ENCODE measurements at places on chromosomes 6 and 20.
A peak's percentile ranks its signal among the peaks of the same experiment; 100 is the strongest.

DNA sequence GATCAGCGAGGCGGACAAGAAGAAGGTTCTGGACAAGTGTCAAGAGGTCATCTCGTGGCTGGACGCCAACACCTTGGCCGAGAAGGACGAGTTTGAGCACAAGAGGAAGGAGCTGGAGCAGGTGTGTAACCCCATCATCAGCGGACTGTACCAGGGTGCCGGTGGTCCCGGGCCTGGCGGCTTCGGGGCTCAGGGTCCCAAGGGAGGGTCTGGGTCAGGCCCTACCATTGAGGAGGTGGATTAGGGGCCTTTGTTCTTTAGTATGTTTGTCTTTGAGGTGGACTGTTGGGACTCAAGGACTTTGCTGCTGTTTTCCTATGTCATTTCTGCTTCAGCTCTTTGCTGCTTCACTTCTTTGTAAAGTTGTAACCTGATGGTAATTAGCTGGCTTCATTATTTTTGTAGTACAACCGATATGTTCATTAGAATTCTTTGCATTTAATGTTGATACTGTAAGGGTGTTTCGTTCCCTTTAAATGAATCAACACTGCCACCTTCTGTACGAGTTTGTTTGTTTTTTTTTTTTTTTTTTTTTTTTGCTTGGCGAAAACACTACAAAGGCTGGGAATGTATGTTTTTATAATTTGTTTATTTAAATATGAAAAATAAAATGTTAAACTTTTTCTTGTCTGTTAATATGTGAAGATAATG, 2.2 kb downstream of the HSPA1B start:
- no peak for DNase-seq

DNA sequence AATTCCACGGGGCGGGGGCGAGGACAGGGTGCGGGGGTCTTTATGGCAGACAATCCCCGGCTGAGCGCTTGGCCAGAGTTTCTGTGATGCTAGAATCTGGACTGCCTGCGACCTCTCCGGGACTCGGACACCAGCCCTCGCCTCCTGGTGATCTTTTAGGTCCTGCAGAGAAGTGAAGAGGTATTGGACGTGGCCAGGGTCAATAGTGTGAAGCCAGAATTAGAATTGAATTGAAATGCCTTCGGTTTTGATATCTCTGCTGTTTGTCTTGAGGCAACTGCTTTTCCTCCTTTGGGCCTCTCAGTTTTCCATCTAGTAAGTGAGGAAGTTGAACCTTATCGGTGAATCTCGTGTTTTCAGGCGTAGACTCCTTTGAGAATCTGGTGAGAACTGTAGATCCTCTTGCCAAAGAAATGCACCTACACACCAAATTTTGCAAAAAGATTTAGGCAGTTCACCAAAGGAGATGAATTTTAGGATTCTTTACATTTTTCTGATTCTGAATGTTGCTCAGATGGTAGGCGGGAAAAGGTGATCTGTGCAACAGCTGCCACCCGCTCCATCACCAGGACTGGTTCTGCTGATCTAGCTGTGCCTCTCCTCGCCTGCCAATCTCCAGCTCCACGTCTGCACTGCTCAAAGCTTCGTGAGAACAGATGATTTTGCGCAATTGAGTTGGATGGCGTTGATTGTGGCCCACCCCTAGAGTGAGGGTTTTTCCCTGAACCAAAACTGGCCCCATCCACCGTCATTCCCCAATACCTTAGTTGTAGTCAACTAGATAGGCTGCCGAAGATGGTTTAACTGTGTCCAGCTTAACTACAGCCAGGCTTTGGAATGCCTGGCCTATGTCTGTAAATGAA, 837 bp upstream of the OSER1 start:
- peak; percentile 4 for DNase-seq

- no peak for DNase-seq
Measured at GRCh38 chr6:169086020-169086419, 167.6 kb downstream of the THBS2 start.

DNA sequence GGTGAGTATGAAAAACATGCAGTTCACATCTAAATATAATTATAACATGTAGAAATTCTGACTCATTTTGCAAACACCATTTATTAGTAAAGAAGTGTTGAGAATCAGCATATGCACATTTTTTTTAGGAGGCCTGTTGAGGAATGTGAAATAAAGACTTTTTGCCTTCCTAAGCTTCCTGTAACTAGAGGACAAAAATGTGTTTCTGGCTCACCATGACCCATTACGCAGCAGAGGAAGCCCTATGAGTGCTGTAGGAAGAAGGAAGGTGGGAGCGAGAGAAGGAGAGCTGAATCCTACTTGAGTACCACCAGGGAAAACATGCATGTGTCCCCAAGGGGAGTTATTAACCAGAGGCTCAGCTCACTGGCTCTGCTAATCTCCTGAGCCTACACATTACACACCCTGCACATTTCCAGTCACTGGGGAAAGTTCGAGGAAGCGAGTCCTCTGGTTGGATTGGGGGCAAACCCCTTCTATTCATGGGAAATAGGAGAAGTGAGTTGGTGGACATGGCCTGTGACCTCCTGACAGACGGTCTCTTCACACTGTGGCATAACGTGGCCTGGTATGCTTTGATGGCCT, 540.5 kb upstream of the JAG1 start:
- no peak for DNase-seq

DNA sequence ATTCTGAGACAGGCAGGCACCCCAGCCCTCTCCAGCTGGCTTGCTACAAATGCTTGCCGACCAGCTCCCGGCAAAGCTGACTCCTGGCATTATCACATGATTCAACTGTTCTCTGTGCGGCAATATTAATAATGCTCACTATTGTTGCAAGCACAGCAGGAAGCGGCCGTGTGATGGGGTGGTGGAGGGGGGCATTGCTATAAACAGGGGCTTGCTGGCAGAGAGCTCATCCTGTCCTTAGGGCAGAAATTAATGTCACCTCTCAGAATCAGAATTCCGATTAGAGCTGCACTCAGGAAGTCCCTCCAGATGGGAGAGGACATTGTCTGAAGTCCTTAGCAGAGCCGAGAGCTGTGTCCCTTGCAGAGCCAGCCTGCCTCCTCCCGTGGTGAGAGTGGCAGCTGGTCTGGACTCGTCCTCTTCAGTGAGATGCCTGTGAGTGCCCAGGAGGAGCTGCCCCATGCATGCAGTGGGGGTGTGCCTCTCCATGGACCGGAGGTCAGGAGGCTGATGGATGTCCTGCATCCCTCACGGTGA, 162.5 kb downstream of the CDH4 start:
- no peak for DNase-seq

DNA sequence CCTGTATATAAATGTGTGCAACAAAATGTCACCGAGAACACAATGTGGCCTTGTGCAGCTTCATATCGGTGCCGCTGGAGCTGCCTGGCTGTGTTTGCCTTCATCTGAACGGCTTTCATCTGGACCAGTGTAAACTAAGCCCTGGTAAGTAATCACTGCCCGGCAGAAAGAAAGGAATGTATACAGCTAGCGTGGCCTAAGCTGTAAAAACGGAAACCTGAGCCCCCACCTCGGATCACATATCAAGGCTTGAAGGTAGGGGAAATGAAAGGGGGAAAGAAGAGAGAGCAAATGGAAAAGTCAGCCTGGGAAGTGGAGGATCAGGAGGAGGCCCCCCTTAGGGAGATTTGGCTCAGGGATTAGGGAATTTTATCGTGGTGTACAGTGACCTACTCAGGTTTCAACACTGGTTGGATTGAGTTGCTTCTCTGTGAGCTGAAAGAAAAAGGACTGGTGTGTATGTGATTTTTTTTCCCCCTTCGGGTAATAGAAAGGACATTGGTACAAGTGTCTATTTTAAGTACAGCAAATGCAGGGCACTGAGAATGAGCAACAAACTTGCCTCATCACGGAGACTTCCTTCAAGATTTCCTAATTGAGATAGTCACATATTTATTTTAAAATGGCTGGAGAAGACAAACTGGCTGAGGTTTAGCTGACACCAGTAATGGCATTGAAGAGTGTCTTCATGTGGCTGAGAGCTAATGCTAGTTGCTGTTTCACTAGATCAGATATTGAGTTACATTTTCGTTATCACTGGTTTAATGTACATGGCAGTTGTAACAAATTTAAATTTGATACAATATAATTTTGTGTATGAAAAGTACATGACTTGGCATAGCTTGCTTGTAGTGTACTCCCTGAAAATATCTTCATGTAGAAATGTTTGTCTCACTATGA, 3.5 kb downstream of the SOBP start:
- no peak for DNase-seq

DNA sequence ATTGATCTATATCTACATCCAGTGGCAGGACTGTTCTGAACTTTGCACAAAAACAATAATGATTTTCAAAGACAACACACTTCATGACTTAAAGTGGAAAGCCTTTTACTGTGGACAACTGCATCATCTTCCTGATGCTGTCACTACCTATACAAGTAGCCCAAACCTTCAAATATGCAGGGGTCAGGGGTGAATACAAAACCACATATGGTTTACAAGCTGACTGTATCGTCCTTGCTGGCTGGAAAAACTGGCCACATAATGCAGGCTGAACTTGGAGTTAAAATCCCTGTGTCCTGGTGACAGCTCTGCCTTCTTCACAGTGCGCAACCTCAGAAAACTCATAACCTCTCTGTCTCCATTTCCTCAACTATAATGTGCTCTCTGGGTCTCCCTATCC, 128.9 kb downstream of the GMDS start:
- DNase-seq, result no peak

DNA sequence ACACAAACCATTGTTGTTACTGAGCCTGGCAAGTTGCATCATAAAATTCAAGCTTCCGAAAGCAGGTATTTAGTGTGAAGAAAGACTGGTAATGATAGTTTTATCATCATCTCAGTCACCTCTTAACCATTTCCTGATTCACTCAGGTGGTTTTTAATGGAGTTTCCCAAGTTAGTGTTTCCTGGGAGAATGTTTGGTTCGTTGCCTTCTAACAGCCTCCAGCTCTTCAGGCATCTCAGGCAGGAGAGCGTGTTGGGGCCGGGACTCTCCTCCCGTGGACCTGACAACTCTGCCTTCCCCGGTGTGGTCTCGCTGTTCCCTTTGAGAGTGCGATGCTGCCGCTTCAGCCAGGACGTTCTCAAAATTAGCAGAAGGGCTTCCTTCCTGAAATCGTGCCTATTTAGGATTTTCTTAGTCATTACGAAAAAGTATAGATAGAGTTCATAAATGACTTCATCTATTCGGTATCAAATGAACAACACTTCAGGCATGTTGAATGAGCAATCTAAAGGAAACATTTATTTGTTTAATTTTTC, 105.0 kb upstream of the QKI start:
- no peak for DNase-seq

DNA sequence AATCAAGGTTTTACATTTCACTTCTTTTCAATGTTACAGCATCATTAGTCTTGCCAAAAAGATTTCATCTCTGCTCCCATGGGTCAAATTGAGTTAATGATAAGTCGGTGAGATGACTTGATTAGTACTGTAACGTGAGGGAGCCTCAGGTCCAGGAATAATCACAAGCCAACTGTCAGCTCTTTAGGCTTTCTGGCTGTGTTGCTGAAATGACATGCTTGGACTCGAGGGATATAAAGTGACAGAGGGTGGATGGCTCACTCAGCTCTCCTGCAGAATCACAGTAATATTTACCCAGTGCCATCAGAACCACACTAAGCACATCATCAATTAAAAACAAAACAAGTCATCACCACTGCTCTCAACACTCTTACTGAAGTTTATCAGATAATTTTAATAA, 196.2 kb upstream of the THEMIS start:
- DNase-seq, result no peak

GRCh38 chr6:142892254-142893021, 52.5 kb downstream of the HIVEP2 start:
- no peak for DNase-seq

- peak; percentile 87 for DNase-seq
Measured at GRCh38 chr6:42407379-42407778, 44.3 kb downstream of the TRERF1 start.

DNA sequence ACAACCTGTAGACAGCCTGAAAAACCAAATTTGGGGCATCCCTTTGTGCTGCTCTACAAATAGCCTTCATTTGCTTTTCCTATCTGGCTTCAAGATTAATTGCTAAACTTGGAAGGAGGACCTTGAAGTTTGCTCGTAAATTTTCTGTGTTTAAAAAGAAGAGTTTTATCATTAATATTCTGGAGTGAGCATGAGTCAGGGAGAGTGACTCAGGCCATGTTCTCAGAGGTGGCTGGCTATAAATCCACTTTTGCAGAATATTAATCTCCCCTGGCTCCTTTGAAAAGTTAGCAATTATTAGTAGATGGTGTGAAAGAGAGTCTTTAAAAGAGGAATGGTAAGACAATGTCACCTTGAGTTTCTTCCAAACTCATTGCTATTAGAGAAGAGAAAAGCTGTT, 91.0 kb downstream of the ANKEF1 start:
- no peak for DNase-seq

DNA sequence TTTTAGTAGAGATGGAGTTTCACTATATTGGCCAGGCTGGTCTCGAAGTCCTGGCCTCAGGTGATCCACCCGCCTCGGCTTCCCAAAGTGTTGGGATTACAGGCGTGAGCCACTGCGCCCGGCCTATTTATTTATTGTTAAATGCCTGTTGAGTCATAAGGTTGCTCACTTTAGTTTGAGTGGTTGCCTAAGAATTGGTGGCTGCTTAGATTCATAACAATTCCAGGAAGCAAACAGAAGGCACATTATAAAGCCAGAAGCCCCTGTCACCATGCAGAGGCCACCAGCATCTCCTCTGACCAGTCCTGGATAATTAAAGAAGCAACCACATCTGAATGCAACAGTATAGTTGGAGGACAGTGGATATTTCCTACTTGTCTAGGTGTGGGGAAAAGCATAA, 24.0 kb upstream of the ARMH2 start:
- DNase-seq, result no peak

DNA sequence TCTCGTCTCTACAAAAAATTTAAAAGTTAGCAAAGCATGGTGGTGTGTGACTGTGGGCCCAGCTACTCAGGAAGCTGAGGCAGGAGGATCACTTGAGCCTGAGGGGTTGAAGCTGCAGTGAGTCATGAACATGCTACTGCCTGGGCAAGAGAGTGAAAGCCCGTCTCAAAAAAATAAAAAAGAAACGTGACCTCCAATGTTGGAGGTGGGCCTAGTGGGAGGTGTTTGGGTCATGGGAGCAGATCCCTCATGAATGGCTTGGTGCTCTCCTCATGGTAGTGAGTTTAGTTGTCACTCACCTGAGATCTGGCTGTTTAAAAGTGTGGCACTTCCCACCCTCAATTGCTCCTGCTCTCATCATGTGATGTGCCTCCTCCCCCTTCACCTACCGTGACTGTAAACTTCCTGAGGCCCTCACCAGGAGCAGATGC, 24.3 kb downstream of the RBL1 start:
- DNase-seq, result no peak

- no peak for DNase-seq
Measured at GRCh38 chr20:24777746-24778145, 171.3 kb upstream of the CST7 start.

DNA sequence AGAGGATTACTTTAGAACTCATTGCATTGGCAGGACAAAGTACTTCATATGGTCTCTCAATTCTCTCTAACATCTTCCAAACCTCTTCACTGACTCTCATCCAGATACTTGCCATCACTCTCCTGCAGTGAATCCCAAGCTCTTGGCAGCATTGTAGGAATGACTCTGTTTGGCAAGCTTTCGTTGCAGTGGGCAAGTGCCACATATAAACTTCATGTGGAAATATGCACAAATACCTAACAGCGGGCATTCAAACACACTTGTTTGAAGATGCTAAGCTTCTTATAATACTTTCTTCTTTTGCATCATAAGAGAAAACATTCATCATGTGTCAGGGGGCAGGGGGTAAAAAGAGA, 86.2 kb upstream of the F13A1 start:
- DNase-seq, result no peak
